SJSA1 (cell line): ENCODE measurements at places on chromosomes 16 and 17.

- no peak for DNase-seq
These were observed 31.7 kb upstream of the NUDT16L1 start for GRCh38 chr16:4661661-4662060.

DNA sequence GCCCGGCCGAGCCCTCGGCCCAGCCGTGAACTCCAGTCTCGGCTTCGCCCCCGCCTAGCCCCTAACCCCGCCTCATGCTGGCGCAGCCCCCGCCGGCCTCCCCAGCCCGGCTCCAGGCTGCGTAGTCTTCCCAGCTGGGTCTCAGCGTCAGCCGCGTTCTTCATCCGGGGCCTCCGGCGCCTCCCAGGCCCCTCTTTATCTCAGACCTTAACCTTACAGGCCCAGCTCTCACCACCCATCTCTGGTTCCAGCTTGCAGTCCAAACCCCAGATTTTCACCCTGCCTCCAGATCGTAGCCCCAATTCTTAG is at the start of gene PROCA1:
Gene PROCA1, minus strand, starts transcription at position 166 of the 309 bp plus-strand sequence. CDS start 228 bp downstream, outside the sequence.
- DNase-seq, result no peak

DNA sequence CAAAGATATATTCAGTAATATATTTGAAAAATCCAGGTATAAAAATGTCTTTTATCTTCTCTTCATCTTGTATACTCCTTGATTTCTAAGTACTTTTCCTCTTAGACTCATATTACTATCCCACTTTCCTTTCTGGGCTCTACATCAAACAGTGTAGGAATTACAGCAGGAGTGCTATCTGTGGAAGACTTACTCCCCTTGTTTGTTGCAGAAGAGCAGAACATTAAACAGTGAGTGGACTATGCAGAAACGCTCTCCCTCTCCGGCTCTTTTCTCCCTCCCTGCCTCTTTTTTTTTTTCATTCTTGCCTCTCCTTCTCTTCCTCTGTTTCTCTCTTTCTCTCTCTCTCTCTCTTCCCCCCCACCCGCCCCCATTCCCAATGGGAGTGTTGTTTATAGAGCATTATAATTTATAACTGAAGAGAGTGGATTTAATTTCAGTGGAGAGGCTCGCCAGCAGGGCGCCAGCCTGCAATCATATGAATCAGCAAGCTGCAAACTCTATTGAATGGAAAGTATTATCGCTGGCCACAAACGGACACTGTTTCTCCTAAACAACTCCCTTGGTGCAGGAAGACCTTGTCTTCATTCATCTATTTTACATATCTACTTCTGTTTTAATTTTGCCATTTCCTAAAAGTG is 242.3 kb upstream of the TBX2 start:
- peak; percentile 82 for DNase-seq

DNA sequence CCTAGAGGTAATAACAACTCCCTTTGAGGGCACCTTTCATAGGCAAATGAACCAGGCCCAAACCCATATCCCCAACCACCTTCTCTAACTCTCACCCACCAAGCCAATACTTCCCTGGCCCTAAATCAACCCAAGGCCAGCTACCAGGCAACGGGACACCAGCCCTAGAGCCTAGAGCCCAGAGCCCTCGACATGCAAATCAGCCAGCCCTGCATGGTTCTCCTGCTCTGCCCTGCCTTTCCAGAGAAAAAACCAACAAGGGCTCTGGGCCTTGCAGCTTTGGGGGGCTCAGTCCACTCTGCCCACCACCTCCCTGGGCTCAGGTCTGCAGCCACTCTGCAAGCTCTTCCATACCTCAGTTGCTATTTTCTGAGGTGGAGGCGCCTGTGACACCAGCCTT is 55.0 kb downstream of the PITPNM3 start:
- DNase-seq, result no peak

GRCh38 chr17:7236808-7237207 is 2.4 kb downstream of the PHF23 start:
- DNase-seq, result no peak

- DNase-seq, result no peak
These were observed 164.0 kb downstream of the XYLT1 start for GRCh38 chr16:17306745-17307144.

- DNase-seq, result no peak
These were observed 9.7 kb upstream of the SLC35B1 start for GRCh38 chr17:49717371-49717861.

DNA sequence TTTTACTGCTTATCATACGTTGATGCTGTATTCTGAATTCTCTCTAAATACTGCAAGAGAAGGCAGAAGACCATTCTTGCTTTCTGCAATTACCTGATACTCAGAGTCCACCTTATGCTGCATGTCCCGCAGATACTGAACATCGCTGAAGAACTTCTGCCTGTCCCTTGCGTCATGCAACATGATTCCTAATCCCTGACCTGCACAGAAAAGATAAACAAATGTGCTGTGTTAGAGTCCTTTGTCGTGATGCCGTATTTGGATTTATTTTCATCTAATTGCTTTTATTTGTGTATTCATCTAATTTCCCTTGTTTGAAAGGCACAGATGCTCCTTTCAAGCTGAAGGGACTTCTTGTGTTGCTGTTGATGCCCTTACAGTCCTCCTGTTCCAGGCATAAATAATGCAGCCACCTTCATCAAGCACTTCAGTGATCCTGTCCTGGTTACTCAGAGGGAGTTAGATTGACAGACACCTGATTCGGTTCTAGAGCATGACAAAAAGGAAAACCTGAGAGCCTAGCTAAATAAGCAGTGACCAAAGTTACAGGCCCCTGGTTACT is 6.5 kb downstream of the MARCHF10 start:
- DNase-seq, result no peak

DNA sequence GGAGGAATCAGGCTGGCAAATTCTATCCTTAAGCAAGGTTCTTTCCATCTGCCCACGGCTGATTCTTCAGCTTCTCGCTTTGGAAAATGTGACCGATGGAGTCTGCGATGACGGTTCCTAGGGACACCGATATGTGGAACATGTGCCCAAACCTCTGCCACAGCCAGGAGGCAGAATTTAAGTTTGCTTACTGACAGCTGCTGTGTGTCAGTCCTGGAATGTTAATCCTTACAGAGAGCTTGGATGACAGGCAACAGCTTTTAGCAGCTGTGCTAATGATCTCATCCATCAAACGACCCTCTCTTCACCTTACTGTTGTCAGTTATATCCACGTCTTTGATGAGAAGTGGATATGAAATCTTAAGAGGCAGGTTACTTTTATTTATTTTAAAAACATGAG is 11.4 kb upstream of the MYH13 start:
- no peak for DNase-seq

DNA sequence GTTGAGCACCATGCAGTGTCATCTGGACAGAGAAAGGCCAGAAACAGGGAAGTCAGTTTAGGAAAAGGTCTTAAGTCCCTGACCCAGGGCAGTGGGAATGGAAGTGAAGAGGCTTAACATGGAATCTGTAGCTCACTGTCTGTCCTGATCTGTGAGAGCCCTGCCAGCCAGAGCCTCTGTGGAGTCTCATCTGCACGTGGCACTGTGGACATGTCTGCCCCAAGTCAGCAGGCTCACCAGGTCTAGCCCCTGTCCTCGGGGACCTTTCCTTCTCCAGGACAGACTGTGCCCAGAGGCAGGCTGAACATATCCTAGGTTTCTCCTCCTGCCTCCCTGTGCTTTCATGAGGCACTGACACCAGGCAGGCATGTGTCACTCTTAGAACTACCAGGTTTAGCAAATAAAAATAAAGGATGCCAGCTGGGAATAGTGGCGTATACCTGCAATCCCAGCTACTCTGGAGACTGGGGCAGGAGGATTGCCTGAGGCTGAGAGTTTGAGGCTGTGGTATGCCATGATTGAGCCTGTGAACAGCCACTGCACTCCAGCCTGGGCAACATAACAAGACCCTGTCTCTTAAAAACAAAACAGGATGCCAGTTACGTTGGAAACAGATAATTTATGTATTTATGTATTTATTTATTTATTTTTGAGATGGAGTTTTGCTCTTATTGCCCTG is 22.4 kb downstream of the UNK start:
- no peak for DNase-seq

DNA sequence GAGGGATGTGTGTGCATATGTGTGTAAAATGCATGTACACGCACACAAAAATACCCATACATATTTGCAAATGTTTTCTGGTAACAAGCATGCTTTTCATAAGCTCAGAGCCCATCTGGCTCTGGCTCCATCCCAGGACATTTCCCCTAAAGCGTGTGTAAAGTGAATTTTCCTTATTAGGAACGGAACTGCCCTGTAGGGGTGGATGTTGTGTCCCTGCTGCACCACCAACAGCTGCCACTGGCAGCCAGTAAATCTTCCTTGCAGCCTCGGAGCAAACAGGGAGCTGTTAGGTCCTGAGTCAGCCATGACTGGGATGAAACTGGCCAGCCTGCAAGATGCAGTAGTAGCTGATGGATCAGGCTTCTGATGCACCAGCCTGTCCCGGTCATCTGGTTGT is 393.5 kb downstream of the UTP18 start:
- DNase-seq, result no peak

- no peak for DNase-seq
These were observed 6.8 kb upstream of the MPRIP start for GRCh38 chr17:17035490-17035889.

- peak; percentile 59 for DNase-seq
These were observed 121.2 kb downstream of the SNX29 start for GRCh38 chr16:12097523-12098428.

- no peak for DNase-seq
These were observed 41.1 kb downstream of the TMEM132E start for GRCh38 chr17:34620458-34620857.

DNA sequence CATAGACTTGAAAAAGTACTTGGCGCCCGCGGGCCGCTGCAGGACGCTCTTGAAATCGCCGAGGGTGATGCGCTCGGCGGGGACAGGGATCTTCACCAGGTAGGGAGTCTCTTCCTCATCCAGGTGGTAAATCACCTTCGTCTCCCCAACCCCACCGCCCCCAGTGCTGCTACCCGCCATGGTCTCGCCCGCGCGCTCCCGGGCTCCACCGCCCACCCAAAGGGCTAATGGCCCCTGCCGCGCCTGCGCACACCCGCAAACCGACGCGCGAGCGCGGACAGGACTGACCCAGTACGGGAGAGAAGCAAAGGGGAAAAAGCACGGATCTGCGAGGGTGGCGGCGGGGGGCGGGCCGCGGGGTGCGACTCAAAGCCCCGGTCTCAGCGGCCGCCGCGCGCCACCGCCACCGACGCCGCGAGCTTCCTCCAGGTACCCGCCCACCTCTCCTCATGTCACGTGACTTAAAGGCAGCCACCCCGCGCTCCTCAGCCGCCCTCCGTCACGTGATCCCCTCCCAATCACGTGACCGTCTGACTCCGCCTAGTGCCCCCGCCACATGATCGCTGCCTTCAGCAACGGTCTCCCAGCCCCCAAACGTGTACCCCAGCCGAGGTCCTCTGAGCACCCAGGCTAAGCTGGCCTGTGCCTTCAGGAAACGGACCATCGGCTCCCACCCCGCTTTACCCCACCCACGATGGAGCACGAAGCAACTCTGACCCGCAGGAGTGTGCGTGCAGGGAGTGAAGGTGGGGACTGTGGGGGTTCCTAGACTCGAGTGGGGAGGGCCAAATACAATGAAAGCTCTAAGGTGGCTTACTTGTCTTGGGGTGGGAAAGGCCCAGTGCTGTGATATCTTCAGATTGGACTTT is at the start of gene DVL2:
Gene DVL2, minus strand, starts transcription at position 435 of the 869 bp plus-strand sequence. Its CDS starts 255 bp downstream, at position 180.
- DNase-seq, result peak; percentile 89

GRCh38 chr16:67230809-67231660 is 4.1 kb downstream of the TMEM208 start:
- no peak for DNase-seq

DNA sequence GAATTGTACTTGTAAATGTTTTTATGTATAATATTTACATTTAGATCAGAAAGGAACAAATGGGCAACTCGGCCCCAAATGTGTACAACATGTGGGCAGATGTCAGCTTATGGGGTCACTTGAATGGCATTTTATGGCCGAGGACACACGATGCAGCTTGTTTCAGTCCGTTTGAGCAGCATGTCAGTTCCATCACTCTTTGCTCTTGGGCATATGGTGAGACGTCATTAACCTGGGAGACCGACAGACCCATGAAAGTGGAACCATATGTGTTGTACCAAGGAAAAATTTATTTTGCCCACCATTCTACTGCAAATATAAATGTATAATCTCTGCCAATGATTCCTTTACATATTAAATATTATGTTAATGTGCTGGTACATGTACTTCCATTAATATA is 561.9 kb upstream of the SOX9 start:
- DNase-seq, result no peak

DNA sequence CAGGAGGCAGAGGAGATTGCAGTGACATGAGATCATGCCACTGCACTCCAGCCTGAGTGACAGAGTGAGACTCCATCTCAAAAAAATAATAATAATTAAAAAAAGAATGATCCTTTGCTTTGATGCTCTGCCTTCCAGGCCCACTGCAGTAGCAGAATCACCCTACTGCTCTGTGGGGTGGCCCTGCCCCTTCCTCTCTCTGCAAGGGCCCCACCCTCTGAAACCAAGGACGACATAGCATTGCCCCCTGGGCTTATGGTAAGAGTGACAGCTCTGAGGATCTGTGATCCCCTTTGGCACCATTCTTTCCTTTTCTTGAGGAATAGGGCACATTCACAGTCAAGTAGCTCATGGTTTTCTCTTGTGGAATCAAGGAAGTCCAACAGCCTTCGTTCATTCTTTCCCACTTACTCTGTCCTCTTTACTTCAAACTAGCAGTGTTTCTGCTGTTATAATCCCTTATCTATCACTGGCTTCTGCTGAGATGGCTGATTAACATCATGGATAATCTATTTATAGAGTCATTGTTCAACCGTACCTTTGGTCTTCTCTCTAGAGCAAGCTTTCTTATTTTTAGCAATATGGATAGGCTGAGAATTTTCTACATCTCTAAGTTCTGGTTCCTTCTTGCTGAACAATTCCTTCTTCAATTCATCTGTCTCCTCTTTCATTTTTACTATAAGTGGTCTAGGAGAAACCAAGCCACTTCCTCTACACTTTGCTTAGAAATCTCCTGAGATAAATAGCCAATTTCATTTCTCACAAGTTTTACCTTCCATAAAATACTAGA is 14.1 kb downstream of the RAD51C start:
- DNase-seq, result no peak

DNA sequence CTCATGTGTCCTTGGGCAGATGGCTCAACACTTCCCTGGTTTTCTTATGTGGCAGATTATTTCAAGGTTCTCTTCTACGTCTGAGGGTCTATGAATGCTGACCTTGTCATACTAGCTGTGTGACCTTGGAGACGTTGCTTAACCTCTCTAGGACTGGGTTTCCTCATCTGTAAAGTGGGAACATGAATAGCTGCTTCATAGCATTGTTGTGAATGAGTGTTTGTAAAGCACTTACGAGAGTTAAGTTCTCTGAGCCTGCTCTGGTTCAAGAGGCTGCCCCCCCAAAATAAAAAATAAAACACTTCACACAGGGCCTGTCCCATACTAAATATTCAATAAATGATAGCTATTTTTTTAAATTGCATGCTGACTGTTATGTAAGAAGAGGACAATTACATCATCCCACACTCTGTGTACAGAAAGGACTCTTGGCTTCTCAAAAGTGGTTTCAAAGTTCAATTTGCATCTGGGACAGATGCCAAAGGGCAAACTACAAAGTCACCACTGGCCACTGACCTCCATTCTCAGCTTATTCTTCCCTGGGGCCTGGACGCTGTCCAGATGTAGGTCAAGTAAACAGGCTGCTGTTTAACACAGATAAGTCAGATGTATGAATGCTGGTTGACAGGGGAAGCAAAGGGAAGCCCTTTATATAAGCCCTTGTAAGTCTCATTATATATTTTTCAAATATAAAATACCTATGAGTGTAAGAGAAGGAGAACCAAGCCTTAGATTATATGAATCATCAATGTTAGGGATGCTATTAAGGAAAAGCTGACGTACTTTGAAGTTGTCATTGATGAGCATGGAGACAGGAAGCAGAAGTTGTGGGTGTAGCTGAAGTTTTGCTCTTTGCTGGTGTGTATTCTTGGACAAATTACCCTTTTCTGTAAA is 15.4 kb upstream of the NDEL1 start:
- DNase-seq, result no peak
